ENCODE measurements at places on chromosomes 1 and 21. TPM values are rescaled to one million over a fixed set of nuclear protein-coding genes. Genes with fewer than 3 reads are reported as not detected.

RBP7 gene
- not detected for total RNA-seq

LYSMD1 gene
- total RNA-seq = 11.4 TPM

DNA sequence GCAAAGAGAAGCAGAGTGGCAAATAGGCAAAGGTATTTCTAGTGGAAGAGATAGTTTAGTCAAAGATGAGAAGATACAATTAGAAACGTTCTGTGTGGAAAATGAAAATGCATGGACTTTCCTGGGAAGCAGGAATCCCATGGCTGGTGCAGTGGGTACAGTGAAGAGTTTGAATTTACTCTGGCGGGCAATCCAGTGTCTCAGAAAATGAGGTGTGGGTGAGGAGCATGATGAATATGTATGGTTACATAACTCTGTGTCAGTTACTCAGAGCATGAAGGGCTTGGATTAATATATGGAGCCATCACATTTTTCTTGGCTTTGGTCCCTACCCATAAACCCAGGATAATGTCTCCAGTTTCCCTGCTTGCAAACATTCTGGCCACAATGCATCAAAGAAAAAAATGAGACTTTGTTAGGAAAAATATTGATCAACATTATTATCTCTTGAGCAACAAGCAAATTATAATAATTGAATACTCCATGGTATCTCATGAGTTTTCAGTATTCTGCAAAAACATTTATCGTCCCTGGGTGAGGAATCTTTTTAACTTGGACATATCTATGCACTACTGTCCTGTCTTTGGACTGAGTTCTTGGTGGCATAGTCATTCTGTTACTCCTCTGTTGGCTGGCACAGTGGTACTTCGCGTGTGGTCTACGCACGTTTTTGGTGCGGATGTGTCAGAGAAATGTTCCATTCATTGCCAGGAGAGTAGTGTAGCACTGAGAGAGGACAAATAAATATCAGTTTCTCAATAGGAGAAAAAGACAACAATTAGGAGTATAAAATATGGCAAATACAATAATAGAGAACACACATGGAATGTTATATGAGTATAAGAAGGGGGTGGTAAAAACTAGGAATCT is 173.7 kb upstream of the C1orf105 start:
- DNase-seq = peak; percentile 81

RNF207 gene
- 6.2 TPM for total RNA-seq

DNA sequence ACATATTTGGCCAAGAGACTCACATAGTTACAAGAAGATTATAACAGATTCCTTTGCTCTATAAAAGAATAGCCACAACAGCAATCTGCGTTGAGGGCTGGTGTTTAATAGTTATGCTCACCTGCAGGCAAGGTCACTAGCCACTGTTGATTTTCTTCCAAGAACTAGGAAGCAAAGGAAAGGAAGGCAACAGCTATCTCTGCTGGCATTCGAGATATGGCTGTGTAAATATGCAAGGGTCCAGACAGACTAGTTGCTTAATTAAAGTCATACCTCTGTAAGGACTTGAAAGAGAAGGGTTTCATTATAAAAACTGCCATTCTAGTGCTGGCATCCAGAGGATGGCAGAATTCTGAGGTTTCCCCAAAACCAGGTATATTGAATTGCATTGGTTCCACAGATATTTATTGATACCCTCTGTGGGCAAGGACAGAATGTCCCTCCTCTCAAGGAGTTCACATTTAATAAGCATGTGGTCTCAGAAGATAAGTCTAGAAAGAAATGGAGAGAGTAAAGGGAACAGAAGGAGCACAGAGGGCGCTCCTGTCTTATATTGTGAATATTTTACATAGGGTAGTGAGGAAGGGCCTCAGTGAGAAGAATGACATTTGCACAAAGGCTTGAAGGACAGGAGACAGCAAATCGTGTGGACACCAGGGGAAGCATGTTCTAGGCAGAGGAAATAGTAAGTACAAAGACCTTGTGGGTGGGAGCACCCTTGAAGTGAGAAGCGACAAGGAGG is 23.6 kb upstream of the PLEKHA6 start:
- DNase-seq = no peak

TMEM59 gene
- 177 TPM for total RNA-seq

TMEM200B gene
- total RNA-seq = 2.1 TPM

MAEL gene
- total RNA-seq = not detected

DNA sequence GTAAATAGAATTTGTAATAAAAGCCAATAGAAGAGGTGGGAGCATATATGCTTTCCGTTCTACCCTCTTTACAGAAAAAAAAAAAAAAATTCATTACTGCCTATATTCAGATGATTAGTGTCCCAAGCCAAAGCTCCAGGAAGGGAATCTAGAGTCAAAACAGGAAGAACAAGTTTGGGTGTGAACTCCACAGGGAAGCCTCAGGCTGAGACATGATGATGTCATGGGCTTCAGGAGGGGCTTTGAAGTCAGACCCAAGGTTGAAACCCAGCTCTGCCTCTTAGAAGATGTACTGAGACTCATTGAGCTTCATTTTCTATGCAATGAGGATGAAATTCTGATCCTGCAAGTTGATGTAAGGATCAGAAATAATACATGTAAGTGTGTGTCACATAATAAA is 250.0 kb upstream of the ADGRL2 start:
- peak; percentile 24 for DNase-seq

GRCh38 chr1:226149806-226150205 is 36.7 kb downstream of the ACBD3 start:
- no peak for DNase-seq

KLHDC8A gene
- 0.34 TPM for total RNA-seq

GRCh38 chr1:234929369-234929768 is 199.3 kb downstream of the TOMM20 start:
- no peak for DNase-seq

DNA sequence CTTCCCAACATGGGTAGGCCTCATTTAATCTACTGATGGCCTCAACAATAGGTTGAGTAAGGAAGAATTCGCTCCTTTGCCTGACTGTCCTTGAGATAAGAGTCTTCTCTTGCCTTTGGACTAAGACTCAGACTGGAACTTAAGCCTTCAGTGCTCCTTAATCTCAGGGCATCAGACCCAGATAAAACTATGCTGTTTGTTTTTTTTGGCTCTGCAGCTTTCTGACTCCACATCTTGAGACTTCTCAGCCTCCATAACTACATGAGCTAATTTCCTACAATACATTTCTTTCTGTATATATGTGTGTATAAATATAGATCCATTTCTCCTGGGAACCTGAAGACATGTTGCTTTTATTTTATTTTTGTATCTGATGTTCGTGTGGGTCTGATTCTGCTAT is 1470.7 kb upstream of the PRMT6 start:
- no peak for DNase-seq

DNA sequence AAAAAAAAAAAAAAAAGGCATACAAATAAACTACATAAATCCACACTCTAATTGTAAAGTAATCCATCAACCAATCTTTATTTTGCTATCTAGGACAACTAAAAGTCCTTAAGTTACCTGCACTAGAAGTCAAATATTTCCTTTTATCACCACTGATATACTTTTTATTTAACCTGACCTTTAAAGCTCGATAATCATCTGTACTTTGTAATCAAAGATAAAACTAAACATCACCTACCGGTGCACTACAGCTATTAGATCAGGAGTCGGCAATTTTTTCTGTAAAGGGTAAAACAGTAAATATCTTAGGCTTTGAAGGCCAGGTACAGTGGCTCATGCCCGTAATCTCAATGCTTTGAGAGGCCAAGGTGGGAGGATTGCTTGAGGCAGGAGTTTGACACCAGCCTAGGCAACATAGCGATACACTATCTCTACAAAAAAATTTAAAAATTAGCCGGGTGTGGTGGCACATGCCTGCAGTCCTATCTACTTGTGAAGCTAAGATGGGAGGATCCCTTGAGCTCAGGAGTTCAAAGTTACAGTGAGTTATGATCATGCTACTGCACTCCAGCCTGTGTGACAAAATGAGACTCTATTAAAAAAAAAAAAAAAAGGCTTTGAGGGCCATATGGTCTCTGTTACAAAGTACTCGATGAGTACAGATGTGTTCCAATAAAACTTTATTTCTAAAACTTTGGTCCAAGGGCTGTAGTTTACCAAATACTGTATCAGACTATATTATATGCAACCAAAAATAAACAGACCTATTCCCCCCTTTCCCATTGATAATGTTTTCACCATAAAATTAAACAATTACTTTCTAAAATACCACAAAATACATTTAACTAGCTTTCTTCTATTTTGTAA is 47.1 kb downstream of the TESK2 start:
- DNase-seq = no peak

DNA sequence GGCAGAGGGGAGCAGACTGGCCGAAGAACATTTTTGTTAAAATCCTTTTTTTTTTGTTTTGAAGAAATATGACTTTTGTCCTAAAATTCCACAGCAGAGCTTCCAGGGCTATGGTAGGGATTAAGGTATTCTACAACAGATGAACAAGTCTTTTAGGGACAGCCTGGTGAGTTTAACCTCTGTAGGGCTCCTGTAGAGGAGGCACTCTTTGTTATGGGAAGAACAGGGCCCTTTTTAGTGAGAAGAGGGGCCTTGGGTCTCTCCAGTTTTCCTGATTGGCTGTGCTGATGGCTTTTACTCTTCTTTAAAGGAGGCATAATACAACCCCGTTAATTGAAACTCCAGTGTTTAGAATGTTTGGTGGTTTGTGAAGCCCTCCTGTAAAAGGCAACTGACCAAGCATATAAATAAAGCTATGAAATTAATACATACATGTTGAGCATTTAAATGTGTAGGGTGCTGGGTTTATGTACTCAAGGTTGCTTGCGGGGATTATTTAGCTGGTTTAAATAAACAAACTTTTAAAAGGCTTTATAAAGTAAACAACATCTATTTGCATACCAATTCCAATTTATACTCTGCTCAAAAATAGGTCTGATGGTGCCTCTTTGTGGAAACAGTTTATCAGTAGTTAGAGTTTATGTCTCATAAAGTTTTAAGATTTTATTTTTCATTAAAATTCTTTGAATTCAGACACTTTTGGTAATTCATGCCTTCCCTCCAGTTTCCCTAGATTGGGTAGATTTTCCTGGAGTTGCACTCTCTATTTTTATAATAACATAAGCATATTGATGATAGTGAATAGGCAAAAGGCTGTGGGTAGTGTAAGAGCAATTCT is 46.5 kb downstream of the PBX1 start:
- DNase-seq = no peak

B4GALT2 gene
- 58.1 TPM for total RNA-seq

DNA sequence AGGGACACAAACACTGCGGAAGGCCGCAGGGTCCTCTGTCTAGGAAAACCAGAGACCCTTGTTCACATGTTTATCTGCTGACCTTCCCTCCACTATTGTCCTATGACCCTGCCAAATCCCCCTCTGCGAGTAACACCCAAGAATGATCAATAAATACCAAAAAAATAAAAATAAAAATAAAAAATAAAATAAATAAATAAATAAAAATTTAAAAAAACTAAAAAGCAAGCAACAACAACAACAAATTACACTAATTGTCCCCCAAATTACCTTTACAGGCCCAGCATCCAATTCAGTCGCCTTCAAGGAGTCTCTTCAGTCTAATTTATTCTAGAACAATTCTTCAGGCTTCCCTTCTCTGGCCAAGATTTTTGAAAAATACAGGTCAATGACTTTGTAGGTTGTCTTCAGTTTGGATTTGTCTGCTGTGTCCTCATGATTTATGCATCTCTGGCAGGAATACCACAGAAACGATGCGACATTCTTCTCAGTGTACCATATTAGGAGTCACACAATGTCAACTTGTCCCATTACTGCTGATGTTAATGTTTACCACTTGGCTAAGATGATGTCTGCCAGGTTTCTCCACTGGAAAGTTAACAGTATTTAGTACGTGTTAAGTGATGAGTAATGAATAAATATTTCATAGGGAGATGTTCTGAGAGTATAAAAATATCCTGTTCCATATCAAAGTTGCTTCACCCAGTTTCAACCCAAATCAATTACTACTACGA is 20.3 kb upstream of the BMP8B start:
- DNase-seq = no peak

- DNase-seq = no peak
Observed at GRCh38 chr1:29390075-29390474, 153.8 kb downstream of the PTPRU start.

EPHA2 gene
- 50.8 TPM for total RNA-seq

GRCh38 chr1:8878698-8879463 is 395 bp upstream of the ENO1 start:
- peak; percentile 99 for DNase-seq

DNA sequence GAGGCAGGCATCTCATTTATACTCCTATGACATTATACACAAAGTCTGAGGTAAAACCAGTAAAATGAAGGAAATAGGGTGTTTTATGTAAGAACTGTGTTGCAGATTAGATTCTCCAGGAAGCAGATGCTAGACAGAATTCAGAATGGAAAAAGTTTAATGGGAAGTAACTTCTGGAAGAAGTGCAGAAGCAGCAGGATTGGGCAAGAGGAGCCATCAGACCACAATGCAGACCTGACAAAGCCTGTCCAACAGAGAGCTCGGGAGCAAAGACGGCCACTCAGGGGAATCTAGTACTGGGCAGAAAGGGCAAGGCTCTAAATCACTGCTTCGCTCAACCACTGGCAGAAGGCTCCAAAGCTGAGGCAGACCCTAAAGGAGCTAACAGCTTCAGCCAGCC is 33.7 kb downstream of the FBXO42 start:
- no peak for DNase-seq

GRCh38 chr1:30744060-30744756 is 13.4 kb downstream of the LAPTM5 start:
- no peak for DNase-seq

GRCh38 chr1:162323023-162323422 is 53.6 kb downstream of the SPATA46 start:
- no peak for DNase-seq

DNA sequence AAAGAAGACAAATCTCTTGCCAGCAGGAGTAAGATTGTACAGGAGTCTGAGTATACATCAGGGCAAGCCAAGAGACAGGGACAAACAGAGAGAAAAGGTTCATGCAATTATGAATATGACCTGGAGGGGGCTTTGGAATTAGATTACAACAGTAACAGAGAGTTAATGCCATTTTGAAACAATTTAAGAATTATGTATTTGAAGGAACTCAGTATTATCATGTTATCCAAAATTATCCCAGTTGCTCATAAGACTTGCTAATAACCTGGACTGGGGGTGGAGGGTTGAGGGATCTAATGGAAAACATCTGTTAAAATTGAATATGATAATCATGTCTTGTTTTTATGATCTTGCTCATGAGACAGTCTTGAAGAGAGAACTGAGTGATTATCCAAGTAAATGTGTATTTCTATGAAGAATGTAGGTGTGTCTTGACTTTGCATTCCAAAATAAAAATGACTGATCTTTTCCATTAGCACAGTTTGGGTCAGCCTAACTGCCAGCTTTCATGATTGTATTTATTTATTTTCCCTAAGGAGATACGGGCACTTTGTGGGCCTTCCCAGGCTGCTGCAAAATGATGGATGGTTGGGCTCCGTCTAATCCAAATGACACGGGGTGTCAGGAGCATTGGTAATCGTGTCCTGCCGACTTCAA is 117.7 kb downstream of the ERG start:
- DNase-seq = no peak

PADI2 gene
- total RNA-seq = 0.89 TPM

- peak; percentile 76 for DNase-seq
Observed at GRCh38 chr1:81179242-81179641, 621.5 kb upstream of the ADGRL2 start.

GRCh38 chr1:49229555-49229954 is 452.9 kb upstream of the BEND5 start:
- DNase-seq = no peak
